ENCODE measurements at places on chromosomes 2 and 18. TPM values are rescaled to one million over a fixed set of nuclear protein-coding genes. Genes with fewer than 3 reads are reported as not detected.

SERPINB4 gene
- polyA plus RNA-seq: not detected

UGT1A8 gene
- not detected for polyA plus RNA-seq

TEKT4 gene
- polyA plus RNA-seq: 1.8 TPM

CBLN2 gene
- polyA plus RNA-seq: 22.4 TPM

OR6B2 gene
- polyA plus RNA-seq: not detected

CD207 gene
- 0.17 TPM for polyA plus RNA-seq

MC4R gene
- 0.75 TPM for polyA plus RNA-seq

KRCC1 gene
- 52.9 TPM for polyA plus RNA-seq

SPATS2L gene
- polyA plus RNA-seq: 96.7 TPM

PCARE gene
- 0.03 TPM for polyA plus RNA-seq

ABCG5 gene
- polyA plus RNA-seq: 0.40 TPM

SIGLEC15 gene
- 0.19 TPM for polyA plus RNA-seq

DNA sequence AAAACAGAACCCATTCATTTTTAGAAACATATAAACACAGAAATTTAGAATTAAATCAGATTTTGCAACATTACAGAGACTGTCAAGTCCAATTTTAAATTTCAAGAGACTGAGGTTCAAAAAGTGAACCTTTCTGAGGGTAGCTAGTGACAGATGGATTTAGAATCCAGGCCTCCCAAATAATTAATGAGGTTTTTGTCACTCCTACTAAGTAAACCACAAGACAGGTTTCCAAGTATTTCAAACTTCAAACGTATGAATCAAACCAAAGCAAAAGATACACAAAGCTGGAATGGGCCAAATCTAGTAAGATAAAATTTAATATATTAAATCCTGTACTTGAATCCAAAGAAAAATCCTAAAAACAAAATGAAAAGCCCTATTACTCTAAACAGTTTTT, 25.3 kb downstream of the PPP4R3B start:
- DNase-seq: no peak

GRCh38 chr18:25815659-25816058, 274.8 kb downstream of the SS18 start:
- DNase-seq: no peak

DNA sequence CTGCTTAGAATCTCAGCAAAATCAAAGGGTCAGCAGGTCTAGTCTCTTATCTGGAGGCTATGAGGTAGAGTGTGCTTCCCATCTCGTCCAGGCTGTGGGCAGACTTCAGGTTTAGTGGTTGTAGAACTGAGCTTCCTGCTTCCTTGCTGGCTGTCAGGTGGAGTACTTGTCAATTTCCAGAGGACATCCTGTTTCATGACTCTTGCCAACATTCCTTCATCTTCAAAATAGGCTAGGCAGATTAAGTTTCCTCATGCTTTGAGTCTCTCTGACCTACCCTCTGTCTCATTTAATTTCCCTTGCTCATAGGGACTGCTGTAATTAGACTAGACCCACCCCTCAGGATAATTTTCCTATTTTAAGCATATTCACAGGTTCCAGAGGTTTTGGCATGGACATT, 562.6 kb downstream of the SPAG16 start:
- no peak for DNase-seq

DNA sequence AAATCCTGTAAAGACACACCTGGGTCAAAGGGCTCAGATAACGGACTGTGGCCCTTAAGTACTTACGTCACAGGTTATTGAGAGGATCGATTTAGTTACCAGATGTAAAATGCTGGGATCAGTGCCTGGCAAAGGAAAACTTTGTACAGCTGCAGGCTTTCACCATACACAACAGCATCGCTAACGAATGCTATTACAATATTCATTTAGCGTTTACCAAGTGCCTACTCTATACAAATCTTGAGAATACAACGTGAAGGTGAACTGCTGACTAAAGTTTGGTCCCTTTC, 619 bp upstream of the MSH6 start:
- no peak for DNase-seq

DNA sequence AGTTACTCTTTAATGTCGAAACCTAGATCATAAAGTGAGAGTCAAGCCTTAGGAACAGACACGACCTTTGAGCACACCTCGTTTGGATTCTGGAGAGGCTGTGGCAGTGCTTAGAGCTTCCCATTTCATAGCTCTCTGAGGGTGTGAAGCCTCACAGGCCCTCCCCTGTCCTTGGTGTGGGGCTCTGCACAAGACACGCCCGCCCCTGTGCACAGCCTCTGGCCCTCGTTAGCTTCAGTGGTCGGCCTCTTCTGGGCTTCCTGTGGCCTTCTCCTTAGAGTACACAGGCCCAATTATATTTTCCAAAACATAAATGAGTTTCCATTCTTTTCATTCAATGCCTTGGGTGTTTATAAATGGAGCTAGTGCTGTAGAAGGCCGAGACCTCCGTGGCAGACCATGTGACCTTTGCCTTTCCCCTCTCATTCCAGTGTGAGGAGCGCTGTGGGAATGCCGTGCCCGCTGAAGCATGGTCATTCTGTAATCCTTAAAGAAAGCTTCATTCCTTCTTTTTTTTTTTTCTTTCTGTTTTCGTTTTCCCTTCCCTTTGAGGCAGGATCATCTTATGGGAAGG, 208.6 kb downstream of the DCDC2C start:
- no peak for DNase-seq

DNA sequence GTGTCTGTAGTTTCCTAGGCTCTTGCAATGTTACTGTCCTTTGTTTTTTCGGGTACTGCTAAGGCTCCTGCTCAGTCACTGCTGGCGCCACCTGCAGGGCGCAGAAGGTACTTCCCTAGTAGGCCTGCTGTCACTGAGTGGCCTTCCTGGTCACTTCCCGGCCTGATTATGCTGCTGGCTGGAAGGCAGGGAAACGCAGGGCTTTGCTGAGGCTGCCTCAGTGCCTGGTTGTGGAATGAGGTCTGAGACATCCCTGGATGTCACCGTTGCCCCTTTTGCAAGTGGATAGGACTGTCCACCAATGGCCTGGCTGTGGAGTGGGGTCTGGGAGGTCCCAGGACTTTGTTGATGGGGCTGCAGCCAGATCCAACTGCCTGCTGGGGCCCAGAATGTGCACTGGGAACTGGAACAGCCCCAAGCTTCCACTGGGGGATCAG, 13.1 kb downstream of the DAW1 start:
- DNase-seq: peak; percentile 94

- DNase-seq: no peak
Measured at GRCh38 chr2:46025676-46026075, 271.5 kb upstream of the EPAS1 start.

DNA sequence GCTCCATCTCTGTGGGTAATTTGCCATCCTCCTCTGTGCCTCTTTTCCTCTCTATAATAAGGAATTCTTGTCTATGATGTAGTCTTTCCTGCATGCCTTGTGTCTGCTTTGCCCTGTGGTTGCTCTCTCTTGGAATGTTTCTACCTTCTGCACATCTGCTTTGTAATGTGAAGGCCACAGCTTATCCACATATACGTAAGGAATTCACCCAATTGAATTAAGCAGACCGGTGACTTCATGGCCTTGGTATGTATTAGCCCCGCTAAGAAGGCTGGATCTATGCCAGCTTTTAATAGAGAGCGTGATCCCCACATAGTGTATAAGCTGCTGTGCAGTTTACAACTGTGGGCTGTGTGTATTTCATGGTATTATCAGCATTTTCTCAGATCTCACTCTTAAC, 274.7 kb downstream of the RNF144A start:
- peak; percentile 74 for DNase-seq

- DNase-seq: no peak
Measured at GRCh38 chr2:98759338-98759737, 28.4 kb upstream of the MGAT4A start.

DNA sequence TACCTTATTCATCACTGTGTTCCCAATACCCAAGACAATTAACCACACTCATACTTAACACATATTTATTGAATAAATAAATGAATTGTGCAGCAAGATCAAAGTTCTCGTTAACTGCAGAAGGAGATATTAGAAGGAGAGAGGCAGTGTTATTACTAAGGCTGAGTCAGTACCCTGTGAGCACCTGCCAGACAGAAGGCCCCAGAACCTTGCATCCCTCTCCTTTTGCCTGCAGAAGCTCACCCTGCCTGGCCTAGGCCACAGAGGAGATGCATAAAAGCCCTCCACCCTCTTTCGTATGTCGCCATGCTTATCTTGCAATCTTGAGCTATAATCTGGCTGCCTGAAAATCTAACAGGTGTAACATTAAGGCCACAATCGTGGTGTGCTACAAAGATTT, 20.5 kb upstream of the RNF149 start:
- no peak for DNase-seq

DNA sequence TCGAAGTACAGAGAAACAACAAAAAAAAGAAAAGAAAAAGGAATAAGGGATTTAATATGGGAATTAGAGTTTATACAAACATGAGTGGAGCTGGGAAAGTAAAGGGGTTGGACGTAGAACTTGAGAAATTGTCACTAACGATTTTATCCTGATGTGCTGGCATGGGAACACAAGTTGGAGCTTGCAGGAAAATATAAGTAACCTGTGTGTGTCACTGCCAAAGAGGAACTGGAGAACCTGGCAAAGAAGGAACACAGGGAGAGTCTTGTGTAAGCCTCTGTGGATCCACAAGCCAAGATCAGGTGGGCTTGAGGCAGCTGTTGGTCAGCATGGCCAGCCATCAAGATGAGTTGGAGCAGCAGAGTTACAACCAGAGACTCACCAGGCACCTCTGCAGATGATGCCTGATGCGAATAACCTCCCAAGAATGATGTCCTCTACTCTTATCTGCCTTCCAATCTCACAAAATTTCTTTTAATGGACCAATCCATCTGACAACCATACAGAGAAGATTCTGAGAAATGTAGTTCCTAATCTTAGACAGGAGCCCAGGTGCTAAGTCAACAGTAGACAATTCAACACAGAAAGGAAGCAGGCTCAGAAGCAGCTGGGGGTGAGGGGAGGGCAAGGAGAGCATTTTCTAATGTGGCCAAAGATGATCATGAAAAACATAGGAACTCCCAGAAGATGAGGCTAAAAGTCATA, 77.0 kb upstream of the SPOPL start:
- DNase-seq: no peak

DNA sequence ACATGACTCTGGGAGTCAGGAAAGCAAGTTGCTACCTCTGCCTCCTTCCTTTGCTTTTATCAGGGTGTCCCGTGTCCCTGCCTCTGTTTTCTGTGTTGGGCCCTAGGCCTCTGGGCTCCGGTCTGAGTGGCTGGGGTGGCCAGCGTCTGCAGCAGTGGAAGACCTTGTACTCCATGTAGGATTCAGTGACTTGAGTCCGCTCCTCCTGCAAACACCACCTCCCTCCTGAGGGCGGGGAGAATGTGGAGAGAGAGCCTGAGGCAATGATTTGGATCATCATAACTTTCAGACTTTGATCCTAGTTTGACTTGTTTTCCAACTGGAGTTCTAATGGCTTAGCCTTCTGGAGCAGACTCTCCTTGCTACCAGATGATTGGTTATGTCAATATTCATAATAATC, 30.8 kb downstream of the ATP6V1C2 start:
- DNase-seq: no peak

GRCh38 chr2:143132355-143132754, 3.1 kb downstream of the ARHGAP15 start:
- DNase-seq: no peak

GRCh38 chr18:13136904-13137669, 81.5 kb upstream of the LDLRAD4 start:
- DNase-seq: peak; percentile 43

- no peak for DNase-seq
Measured at GRCh38 chr2:85953476-85953875, 64.7 kb upstream of the ST3GAL5 start.

DNA sequence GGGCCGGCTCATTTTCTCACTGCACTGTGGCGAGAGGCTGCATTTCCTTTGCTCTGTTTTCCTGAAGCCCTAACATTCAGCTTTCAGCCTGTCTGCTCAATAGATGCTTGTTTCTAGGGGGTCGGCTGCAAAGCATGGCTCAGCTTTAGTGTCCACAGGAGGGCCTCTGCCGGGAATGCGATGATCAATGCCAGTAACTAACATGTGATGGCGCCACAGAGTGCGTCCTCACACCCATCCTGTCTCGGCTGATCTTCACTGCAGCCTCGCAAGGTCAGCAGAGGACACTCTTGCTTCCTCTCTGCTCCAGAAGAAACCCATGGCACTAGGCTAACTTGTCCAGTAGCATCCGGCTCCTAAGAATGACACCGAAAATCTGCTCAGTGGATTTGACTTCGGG, 156.4 kb upstream of the PXDN start:
- no peak for DNase-seq

GRCh38 chr2:235725016-235725489, 231.2 kb downstream of the AGAP1 start:
- DNase-seq: no peak

GRCh38 chr18:22165049-22165602, 4.3 kb upstream of the GATA6 start:
- no peak for DNase-seq
